Ammon's horn (tissue), 1 donor: ENCODE measurements at places on chromosomes 13 and 19.

DNA sequence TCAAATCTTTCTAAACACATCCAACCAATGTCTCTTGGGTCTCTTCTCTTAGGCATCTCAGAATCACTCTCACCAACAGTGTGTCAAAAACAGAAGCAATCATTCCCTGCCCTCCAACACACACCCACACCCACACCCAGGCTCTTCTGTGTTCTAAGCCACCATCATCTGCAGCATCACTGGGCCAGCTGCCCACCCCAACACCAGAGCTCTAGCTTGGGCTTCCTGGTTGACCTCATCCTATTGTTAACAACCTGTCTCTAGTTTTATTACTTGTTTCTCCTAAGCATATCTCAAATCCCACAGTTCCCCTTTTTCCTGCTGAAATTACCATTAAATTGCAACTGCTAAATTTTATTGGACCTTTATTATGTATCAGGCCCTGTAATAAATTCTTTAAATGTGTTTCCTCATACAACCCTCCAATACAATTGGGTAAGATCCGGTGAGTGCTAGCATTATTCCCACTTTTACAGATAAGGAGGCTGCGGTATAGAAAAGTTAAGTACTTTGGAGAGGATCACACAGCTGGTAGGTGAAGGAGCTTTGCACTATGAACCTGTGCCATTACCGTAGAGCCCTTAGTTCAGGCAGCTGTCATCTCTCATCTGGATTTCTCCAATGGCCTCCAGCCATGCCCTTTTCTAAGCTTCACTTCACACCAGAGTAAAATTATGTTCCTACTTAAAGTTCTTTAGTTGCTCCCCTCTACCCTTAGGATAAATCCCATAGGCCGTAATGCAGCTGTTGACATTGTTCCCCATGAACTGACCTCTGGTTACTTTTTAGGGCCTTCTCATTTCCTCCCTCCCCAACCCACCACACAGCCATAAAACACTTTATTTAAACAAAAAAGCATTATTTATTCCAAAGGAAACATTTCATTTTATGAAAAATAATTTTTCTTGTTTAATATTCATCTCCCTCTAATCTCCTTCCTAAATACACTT is 227.7 kb downstream of the B3GLCT start:
- no peak for DNase-seq

GRCh38 chr19:52935434-52935833 is 12.2 kb upstream of the ZNF888 start:
- DNase-seq = no peak

DNA sequence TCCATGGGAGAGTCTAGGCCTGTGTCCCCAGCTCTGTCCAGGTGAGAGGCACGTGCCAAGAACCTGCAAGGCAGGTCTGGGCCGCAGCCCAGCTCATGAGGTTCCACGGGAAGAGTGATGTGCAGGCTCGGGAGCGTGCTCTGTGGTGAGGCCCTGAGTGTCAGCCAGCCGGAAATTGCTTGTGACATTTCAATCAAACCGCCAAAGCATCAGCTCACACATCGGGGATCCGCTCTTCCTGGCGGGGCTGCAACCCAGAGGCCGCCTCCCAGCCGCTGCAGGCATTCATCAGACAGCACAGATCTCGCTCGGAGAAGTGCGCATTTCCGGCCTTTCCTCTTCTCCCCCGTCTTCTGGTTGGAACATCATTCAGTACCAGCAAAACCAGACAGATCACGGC is 109.3 kb downstream of the KDM4B start:
- peak; percentile 44 for DNase-seq

DNA sequence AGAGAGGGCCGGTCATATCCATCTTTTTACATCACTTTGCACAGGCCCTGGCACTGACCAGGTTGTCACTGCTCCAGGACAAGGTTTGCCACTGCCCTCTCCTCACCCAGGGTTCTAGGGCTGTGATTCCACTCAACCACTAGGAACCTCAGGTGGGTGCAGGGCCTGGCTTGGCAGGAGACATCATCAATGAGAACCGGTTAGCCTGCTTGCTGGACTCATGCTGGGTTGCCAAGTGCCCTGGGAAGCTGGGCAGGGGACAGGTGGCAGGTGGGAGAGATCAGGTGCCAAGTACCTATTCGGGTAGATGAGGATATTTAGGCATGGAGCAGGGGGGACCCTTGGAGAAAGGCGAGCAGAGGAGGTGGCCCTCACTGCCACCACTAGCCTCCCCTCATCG is 4.2 kb upstream of the CERS4 start:
- DNase-seq = no peak

DNA sequence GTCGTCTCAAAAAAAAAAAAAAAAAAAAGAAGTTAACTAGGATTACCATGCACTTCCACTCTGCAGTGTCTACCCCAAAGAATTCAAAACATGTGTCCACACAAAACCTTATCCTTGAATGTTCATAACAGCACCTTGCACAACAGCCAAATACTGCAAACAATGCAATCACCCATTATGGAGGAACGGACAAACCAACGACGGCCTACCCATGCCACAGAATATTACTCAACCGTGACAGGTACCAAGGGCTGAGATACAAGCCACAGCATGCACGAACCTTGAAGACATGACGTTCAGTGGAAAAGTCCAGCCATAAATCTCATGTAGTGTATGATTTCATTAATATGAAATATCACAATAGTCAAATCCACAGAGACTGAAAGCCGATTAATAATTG is 3.0 kb upstream of the SHISA7 start:
- no peak for DNase-seq

- DNase-seq = no peak
Observed at GRCh38 chr13:80306337-80306972, 34.5 kb downstream of the SPRY2 start.

- DNase-seq = no peak
Observed at GRCh38 chr19:5692723-5693194, 2.7 kb downstream of the RPL36 start.

- DNase-seq = no peak
Observed at GRCh38 chr13:80751854-80752253, 410.9 kb upstream of the SPRY2 start.

- DNase-seq = no peak
Observed at GRCh38 chr19:22610121-22610520, 24.0 kb upstream of the ZNF492 start.

DNA sequence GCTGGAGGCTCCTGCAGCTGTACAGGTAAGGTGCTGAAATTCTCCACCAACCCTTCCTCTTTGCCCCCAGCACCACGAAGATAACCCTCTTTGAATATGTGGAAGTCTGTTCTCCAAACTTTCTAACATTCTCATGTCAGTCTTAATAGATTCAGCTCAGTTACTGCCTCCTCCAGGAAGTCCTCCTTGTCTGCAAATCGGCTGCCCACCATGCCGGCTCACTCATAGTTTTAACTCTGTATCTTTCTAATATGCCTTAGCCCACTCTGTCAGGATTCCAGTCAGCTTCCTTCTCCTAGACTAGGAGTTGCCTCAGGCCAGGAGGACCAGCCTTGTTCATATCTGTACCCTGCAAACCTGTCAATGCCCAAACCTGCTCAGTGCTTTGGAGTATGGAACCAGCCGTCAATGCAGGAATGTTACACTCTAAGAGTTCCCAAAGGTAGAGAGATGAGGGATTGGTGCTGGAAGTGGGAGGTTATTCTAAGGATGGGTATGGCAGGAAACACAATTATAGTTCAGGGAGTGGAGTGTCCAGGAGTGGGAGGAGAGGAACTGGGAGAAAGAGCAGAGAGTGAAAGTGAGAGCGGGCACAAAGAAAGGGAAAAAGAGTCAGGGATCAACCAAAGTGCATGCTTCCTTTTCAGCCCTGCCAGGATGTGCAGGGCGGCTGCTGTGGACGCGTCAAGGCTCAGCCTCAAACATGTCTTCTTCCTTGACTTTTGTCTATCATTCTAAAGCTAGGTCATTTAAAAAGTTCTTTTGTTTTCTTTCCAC is 38.0 kb upstream of the ALOX5AP start:
- DNase-seq = no peak

DNA sequence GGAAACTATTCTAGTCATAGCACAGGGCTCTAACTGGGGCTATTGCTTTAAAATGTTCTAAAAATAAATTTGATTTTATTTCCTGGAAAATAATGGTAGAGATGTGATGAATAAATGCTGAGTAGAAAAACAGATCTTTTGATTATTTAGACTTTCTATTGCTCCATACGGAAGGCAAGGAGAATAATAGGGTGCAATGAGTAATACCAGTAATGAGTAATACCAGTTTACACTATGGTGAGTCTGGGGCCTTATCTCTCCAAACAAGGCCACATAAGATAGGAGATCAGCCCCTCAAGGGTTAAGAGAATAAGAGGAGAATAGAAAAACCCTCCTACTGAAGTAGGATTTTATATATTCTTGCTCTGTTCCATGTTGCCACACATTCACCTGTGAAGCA is 390.4 kb downstream of the KLF5 start:
- no peak for DNase-seq
